ENCODE measurements at places on chromosomes 12 and 14. TPM values are rescaled to one million over a fixed set of nuclear protein-coding genes. Genes with fewer than 3 reads are reported as not detected.
A peak's percentile ranks its signal among the peaks of the same experiment; 100 is the strongest.

GRCh38 chr12:132888852-132889251 lies 1.4 kb upstream of the CHFR start:
- H3K36me3 ChIP-seq = no peaks in the 10 kb centered on the region
- no peak for DNase-seq
- H3K27ac ChIP-seq = no peak overlapping the region

The ZFYVE26 gene
- total RNA-seq = 49.7 TPM

GRCh38 chr14:90382491-90383125 lies 14.2 kb upstream of the CALM1 start:
- no peaks in the 10 kb centered on the region for H3K36me3 ChIP-seq
- H3K27ac ChIP-seq = peak overlapping the region; percentile 100
- peaks cover 15% of the 10 kb centered on the region for H3K4me1 ChIP-seq
- H3K4me3 ChIP-seq = peak overlapping the region; percentile 5
- DNase-seq = peak; percentile 68

DNA sequence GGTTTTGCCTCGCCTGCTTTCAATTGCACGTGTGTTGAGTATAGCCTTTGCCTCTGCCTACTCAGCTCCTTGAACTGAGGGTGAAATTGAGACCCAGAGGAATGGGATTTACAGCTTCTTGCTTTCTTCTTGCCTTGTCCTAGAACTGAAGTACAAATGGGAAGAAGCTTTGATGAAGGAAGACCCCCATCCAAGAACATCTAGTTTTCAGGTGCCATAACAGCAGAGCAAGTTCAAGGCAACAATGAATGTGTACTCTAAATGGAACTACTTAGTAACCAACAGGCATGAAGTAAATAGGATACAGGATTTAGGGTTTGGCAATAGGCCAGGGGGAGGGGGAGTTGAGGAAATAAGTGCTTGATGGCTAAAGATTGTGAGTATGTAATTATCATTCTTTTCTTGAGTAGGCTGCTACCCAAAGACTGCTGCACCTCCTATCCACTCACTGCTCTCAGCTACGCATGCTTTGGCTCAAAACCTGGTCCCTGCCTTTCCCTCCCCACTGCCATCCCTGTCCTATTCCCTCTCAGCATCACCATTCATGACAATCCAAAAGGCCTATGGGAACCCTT lies 2.1 kb downstream of the GPX2 start:
- H3K4me3 ChIP-seq = no peak overlapping the region
- H3K4me1 ChIP-seq = peaks cover 5% of the 10 kb centered on the region
- no peak overlapping the region for H3K27ac ChIP-seq
- no peaks in the 10 kb centered on the region for H3K36me3 ChIP-seq
- H3K27me3 ChIP-seq = no peaks in the 10 kb centered on the region

GRCh38 chr12:19390051-19390598 lies 49.2 kb upstream of the AEBP2 start:
- no peak overlapping the region for H3K27ac ChIP-seq
- H3K36me3 ChIP-seq = no peaks in the 10 kb centered on the region
- H3K27me3 ChIP-seq = no peaks in the 10 kb centered on the region
- no peak for DNase-seq

- H3K4me1 ChIP-seq = no peaks in the 10 kb centered on the region
- DNase-seq = no peak
Measured at GRCh38 chr12:25131270-25131669, 63.7 kb downstream of the DNAI7 start.

GRCh38 chr12:93592641-93593406 lies 20.3 kb downstream of the SOCS2 start:
- H3K36me3 ChIP-seq = no peaks in the 10 kb centered on the region
- no peaks in the 10 kb centered on the region for H3K27me3 ChIP-seq
- H3K27ac ChIP-seq = peak overlapping the region; percentile 50
- DNase-seq = no peak

The NUAK1 gene
- 10.7 TPM for total RNA-seq

Data from thyroid gland (tissue), 4 donors.